Psoas muscle (tissue), 8 donors: ENCODE measurements at places on chromosomes 3 and 15. TPM values are rescaled to one million over a fixed set of nuclear protein-coding genes. Genes with fewer than 3 reads are reported as not detected.

RYR3 gene
- 8.3 TPM for polyA plus RNA-seq

FOXL2NB gene
- 0.06 TPM for polyA plus RNA-seq

CDC25A gene
- polyA plus RNA-seq, result 2.9 TPM

CDCP1 gene
- polyA plus RNA-seq, result 0.65 TPM

CLRN1 gene
- not detected for polyA plus RNA-seq

COPB2 gene
- polyA plus RNA-seq, result 96.3 TPM

RASL12 gene
- 3.0 TPM for polyA plus RNA-seq

ISG20 gene
- 5.7 TPM for polyA plus RNA-seq

GRCh38 chr15:59896663-59897074 lies 107.4 kb upstream of the FOXB1 start:
- no peak for DNase-seq

GRCh38 chr15:38647683-38648082 lies 83.1 kb upstream of the RASGRP1 start:
- no peak for DNase-seq

GRCh38 chr3:80215191-80215590 lies 447.4 kb upstream of the ROBO1 start:
- DNase-seq, result no peak

DNA sequence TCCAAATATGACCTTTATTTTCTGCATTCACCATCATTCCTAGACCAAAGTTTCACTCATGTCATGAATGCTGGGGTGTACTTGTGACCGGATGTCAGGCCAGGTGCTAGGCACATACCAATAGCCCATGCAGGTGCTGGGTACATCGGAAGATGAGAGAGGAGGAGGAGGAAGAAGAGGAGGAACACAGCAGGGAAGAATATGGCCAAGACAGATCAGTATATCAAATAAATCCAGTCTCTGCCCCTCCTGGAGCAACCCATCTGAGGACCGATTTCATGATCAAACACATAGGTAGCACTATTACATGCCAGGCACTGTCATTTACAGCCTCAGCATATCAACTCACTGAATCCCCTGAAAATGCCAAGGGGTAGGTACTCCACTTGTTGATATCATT lies 3.0 kb upstream of the WNT7A start:
- DNase-seq, result no peak

GRCh38 chr15:93168910-93169309 lies 79.9 kb upstream of the RGMA start:
- no peak for DNase-seq

- peak; percentile 3 for DNase-seq
These were observed 26.0 kb downstream of the POC1A start for GRCh38 chr3:52128118-52128683.

- DNase-seq, result no peak
These were observed 356.1 kb downstream of the OTOL1 start for GRCh38 chr3:161852744-161853143.

GRCh38 chr15:67146234-67146633 lies 80.8 kb downstream of the SMAD3 start:
- peak; percentile 71 for DNase-seq

GRCh38 chr3:120177151-120177550 lies 82.9 kb upstream of the GSK3B start:
- DNase-seq, result peak; percentile 62

DNA sequence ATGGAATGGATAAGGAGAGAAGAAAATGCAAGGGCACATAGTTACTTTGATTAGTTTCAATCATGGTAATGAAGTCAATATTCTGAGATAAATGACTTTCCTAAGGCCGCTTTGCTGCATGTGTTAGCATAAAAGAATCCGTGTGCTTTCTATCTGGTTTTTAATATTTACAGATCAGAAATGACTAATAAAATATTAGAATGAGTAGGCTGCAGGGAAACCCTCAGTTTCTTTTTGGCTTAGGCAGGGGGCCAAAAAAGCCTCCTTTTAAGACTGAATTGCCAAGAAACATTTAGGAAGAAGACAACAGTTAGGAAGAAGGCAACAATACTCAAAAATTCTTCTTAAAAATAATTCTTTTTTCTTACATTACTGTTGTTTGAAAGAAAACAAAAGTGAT lies 11.6 kb downstream of the NEK11 start:
- DNase-seq, result no peak

DNA sequence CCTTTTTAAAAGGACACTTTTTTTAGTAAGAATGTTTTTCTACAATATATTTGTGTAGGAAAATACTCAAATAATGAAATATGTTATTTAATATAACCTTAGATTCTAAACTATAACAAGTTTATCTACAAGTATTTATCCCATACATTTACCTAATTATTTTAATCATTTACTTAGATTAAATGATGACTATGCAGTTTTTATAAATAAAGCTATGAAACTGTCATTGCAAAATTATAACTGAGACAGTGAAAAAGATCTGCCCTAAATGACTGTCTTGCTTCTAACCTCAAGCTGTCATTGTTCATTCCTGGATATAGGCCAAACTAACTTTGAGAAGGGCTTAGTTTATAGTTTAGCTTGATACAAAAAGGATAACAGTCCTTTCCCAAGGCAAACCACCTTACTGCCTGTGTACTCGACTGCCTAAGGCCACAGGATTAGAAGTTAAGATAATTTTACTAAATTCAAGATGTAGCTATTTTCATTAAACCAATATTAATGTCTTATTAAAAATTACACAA lies 84.1 kb downstream of the GLDN start:
- no peak for DNase-seq
